Activated naive CD4-positive, alpha-beta T cell (primary cell): ENCODE measurements at places on chromosomes 1 and 21.

DNA sequence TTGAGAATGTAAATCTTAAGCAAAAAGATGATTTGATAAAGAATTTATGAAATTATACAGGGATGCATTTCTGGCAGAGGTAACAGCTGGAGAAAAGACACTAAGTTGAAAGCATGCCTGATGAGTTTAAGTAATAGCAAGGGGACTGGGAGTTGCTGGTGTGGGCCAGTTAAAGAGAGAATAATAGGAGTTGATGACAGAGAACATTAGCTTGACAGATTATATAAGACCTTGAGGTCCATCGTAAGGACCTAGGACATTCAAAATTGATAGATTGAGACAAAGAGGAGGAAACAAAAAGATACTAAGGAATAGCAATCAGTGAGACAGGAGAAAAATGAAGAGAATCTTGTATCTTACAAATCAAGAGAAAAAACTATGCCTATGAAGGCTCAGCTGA lies 84.7 kb upstream of the TMPRSS15 start:
- DNase-seq: no peak

DNA sequence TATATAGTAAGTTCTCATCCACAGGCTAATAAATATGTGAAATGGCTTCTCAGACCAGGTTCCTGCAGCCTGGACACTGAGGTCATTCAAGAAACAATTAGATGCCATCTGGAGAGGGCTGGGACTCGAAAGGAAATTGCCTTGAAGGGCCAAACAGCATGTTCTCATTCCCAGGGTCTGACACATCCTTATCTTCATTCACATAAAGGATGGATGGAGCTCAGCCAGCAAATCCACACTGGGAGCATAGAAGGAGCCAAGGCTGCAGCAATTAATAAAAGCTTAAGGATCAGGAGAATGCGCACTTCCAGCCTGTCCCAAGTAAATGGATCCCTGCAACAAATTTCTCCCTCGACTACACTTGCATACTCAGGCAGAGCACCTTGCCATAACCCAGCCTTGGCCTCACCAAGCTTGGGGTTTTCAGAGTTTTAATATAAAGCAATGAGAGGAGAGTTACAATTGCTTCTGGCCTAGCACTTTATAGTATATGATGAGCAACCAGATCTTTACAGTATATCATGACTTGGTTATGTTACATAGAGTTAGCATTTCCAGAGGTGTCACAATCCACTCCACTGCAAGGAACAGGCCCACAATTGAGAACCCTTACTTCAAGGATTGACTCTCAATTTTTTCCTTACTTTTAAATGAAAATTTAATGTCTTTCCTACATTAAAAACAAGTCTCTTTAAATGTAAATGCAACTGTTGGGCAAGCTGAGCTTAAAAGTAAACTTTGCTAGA lies 55.9 kb downstream of the BCAR3 start:
- DNase-seq: no peak

- DNase-seq: no peak
Measured at GRCh38 chr1:80918380-80918779, 882.4 kb upstream of the ADGRL2 start.

DNA sequence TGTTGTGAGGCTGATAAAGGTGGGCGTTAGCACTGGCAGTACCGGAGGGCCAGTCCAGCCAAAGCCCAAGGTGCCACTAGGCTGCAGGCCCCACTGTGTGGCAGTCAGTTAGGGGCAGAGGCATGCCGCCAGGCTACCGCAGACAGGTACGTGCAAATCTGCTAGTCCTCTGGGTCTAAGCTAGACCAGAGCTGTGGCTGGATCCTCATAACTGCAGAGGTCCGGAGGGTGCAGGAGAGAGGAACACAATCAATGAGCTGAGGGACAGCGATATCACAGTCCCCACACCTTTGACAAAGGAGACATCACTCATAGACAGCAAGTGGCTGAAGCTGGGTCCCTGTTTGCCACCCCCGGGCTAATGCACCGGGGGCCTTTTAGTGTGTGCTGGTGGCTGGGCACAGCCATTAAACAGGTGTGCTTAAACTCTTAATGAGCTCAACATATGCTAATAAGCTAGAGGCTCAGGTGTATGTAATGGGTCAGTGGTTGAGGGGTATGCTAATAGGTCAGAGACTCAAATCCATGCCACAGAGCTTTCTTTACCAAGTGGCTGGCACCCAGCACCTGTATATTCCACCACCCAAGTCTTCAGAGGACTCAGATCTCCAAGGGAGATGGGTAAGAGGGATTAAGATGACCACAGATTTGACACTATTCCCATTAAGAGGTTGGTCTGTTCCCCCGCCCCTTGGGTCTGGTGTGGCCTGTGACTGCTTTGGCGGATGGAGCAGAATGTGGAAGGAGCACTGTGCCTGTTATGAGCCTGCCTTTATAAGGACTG lies 82.0 kb downstream of the GLIS1 start:
- no peak for DNase-seq

DNA sequence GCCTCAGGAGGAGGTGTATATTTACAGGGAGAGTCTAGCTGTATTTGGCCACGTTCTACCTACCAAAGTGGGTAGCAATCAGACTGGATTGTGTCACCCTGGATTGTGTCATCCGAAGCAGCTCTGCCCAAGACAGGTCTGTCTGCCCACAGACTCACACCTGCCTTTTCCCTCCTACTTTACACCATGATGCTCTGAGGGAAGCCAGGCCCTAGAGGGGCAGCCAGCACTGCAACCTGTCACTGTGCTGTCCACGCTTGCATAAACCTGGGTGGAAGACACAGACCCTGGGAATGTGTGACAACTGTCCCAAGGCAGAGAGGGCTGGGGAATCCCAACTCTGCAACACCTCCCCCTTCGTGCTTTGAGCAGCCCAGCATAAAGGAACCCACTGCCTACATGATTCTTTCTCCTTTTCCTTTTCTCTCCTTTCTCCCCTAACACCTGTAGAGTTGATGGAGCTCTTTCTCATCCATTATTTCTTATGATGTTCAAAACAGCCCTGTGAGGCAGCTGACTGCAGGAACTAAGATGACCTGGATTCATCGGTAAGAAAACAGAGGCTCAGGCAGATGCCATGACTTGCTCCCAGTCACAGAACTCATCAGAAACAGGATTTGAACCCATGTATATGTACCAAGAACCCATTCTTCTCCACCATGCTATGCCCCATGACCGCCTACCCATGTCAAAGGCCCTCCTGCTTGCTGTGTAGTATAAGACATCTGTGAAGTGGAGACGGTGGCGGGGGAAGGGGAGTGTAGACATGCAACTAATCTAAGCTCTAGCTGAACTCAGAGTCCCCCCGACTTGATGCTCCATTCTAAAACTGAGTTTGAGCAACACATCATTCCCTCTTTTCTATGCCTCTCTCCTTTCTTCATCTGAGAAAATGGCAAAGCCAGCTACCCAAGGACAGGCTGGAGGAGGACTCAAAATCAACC lies 55.9 kb downstream of the ITPKB start:
- DNase-seq: no peak

DNA sequence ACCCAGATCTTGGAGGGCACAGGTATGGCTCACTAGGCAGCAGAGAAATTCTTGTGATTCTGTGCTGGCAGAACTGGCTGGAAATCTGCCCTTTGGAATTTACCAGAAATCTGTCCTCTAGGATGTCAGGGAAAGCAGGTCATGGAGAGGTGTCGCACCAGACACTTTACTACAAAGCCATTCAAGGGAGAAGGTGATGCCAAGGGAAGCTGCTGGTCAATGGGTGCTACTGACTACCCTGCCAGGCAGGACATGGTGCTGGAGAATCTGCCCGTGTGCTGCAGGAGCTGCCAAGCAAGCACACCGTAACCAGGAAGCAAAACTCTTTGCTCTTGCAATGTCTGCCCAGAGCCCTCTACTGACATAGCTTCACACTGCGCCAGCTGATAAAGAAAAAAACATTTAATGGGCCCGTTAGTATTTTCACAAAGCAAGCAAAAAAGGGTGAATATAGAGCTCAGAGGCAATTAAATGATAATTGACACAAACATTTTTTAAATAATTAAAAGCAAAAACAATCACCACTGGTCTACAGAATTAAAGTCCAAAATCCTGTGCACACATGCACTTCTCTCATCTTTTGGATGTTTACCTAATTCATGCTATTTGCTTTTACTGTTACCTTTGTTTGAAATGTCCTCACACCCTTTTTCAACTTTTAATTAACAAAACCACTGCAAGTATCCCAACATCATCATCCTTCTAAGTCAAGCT lies 7.2 kb upstream of the FBXO28 start:
- no peak for DNase-seq

- no peak for DNase-seq
Measured at GRCh38 chr1:6033124-6033523, 12.6 kb upstream of the KCNAB2 start.

DNA sequence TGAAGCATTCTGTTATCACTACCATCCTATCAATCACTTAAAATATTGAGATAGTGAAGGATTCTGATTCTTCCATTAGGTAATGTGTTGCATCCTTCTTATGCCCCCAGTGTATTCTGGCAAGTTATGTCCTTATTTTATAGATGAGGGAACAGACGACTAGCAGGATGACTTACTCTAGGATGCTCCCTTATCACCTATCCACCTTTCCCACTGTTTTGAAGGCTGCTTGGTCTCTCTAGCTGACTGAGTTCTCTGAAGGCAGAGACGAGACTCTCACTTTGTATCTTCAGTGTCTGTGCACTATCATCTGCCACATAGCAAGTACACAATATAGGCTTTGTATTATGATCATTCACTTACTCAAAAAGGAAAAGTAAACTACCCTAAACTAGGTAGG lies 4.0 kb downstream of the GLUL start:
- no peak for DNase-seq

- no peak for DNase-seq
Measured at GRCh38 chr1:94993931-94994645, 67.2 kb upstream of the CNN3 start.

DNA sequence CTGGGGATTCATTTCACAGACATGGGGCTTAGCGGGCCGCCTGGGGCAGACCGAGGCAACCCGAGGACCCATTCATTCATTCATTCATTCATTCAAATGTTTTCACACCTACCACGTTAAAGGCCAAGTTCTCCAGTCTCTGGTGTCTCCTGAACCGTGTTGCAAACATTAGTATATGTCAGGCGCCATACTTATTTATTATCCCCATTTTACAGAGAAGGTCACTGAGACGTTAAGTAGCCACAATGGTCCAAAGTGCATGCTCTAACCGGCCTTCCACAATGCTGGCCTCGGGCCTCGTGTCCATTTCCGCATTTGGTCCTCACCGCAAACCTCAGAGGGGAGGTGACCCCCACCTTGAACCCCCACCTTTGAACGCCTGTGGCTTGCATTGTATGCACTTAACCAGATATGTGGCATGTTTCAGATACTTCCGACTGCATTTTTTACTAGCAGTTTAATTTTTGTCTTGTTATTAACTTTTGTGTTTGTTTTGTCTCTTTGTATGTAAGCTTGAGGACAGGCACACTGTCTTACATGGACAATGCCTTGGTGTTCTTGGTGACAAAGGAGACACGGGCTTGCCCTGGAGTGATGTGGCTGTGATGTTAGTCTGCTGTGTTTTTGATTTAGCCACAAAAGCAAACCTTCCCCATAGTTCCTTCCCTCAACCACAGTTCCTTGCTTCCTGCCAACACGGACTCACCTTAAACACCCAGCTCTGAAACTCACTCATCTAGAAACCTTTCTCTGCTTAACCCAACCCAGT lies 1.2 kb upstream of the IFFO2 start:
- no peak for DNase-seq

DNA sequence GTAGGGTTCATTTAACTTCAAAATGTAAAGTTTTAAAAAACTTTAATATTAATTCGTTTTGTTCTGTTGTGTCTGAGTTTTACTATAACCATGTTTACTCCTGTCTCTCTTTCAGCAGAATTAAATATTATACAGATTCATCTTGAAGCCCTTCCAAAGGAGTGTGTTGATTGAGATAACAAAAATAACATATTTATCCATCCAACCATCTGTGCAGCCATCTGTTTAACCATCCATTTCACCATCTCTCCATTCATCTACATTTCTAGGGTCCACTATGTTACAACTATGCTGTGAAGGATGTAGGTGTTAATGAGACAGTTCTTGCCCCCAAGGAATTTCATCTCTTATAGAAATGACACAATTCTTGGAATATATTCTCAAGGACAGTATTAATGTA lies 36.0 kb upstream of the GNG12 start:
- no peak for DNase-seq
